ENCODE measurements at places on chromosomes 6 and 20.

DNA sequence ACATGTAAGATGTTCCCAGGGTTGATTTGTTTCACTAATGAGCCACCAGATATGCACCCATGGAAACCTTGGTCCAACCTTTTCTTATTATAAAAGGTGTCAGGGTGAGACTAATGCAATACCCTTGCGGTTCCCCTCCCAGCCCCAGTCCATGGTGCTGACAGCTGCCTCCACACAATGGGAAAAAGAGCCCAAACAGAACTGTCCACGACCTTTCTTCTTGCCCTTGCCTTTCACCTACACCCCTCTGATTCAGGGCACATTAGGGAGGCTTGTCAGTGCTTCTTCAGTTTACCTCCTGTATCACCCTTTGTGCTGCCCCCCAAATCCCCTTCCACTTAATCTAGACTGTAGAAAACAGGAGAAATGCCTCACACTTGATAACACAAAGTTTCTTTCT lies 352.7 kb upstream of the CDH4 start:
- DNase-seq = no peak

GRCh38 chr6:11653028-11653583 lies 115.6 kb downstream of the TMEM170B start:
- peak; percentile 99 for DNase-seq

DNA sequence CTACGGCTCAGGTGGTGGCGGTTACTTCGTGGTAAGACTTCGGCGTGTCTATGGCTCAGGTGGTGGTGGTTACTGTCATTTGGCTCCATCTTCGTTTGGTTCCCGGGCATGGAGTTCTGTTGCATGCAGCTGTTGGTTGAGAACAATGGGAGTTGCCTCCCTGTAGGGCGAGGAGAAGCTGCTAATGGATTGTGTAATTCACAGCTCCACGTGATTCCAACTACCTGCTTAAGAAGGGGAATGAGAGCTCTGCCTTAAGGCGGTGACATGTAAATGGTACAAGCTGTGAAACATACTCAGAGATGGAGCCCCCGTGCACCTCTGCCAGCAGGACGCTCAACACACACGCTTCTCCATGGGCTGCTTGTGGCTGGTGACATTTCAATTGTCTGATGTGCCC lies 12.4 kb upstream of the DACT2 start:
- DNase-seq = no peak

- DNase-seq = no peak
Observed at GRCh38 chr20:54266844-54267243, 59.0 kb downstream of the PFDN4 start.

DNA sequence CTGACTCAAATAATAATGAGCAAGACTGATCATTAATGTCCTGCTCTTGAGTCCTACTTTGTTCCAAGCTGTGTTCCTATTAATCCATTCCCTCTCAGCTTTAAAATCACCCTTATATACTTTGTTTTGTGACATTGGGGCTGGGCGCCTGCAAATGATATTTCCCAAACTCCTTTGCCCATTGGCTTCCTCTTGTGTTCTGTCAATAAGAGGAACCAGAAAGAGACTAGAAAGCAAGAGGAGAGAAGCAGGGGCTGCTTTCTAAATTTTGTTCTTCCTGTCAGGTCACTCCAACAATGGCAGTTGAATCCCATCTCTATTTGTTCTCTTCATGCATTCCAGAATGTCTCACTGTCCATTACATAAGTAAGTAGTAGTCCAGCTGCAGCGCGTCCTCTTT lies 21.6 kb upstream of the TRIM27 start:
- DNase-seq = no peak

DNA sequence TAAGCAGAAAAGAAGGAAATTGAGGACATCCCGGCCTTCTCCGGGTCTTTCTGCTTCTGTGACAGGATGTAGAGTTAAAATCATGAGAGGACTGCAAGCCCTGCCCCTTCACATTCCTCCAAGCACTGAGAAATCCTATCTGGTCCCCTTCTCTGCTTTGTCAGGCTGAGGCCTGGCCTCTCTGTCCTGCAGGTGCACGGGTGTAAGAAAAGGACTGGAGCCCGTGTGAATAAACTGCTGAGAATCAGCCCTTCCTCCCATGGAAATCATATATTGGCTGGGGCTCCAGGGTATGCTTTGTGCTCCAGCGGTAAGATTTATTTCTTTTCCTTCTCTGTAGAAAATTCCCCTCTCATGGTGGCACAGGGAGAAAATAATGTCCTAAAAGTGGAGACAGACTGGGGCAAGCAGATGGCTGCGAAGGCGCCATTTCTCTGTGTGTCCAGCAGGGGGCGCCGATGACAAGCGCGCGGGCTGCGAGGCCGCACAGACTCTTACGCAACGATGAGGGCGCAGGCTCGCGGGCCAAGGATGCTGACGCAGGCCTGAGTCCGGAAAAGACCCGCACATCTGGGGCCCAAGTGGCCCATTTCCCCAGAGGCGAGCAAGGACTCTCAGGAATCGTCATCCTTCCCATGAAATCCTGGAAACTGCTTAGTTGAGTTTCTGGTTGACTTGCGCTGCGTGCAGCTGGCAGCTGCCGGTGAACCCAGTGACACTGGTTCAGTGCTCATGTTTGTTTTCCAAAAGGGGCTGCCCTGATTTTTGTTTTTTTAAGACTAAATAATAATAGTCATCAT lies 258.6 kb downstream of the ADGB start:
- peak; percentile 24 for DNase-seq

DNA sequence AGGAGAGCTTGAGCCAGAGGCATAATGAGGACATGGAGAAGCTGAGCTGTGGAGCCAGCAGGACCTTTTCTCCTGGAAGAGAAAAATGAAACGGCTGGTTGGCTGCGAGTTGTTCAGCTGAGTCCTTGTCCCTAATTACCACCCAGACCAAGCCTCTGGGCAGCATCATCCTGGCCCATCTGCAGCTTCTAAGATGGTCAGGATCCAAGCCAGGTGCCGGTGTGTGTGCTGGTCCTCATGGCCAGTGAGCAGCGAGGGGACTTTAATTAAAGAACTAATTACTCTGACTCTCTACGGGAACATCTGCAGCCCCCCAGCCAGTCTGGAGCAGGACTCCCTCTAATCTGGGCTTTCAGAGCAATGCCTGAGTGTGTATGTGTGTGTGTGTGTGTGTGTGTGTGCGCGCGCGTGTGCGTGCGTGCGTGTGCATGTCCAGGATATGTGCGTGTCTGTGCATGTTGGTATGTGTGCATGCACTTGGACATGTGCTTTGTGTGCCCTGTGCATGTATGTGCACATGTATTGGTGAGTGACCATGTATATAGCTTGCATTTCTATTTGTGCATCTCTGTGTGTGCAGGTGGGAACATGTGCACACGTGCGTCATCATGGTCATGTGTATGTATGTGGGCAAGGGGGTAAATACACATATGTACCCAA lies 173.9 kb downstream of the DHX35 start:
- no peak for DNase-seq

DNA sequence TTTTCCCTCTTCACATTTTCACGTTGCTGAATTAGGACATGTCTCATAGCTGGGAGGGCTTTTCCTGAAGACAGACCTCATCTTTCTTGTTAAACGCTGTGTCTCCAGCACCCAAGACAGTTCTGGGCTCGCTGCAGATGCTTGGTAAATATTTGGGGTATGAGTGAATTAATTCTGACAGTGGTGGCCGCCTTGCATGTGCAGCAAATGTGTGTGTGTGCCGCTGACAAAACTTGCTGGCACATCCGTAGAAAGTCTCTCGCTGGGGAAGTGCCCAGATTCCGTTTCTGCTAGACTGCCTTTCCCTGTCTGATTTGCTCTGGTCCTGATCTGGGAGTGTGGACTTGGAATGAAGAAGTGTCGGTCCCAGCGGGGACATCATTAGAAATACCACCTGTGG lies 48.2 kb upstream of the ZNFX1 start:
- no peak for DNase-seq

DNA sequence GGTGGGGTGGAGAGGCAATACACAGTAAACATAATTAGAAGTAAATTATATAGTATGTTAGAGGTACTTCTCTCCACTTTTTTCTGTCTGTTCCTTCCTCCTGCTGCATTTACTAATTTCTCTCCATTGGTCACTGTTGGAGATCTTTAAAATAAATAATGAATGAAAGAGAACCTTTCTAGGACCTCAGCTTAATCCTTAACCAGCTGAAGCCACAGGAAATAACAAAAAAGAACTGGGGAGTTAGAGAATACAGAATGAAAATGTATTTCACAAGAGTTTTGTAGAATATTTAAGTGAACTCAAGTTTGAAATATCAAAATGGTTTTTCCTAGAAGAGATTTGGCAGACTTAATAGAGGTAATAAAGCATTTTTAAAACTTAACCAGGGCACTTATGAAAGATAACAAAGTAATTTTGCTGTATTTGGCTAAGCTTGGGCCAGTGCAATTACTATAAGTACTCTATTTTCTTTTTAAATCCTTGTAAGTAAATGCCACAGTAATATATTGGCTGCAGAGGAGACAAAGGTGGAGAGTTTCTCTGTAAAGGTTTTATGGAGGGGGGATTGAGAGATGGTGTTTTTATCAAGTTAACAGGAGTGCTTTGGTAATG lies 405.0 kb downstream of the CDKAL1 start:
- DNase-seq = no peak

DNA sequence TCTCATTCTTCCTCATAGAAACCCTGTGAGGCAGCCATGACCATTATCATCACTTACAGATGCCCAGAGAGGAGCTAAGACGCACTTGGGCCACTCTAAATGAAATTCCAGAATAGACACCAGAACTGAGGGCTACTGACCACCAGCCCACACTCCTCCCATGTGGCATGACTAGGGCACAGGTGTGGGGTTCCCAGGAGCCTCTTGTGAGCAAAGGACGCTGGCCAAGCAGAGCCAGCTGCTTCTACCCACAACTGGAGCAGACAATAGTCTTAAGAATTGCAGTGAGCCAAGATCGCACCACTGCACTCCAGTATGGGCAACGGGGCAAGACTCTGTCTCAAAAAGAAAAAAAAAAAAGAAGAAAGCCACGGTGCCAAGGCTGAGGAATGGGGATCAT lies 10.0 kb downstream of the AHCY start:
- no peak for DNase-seq

DNA sequence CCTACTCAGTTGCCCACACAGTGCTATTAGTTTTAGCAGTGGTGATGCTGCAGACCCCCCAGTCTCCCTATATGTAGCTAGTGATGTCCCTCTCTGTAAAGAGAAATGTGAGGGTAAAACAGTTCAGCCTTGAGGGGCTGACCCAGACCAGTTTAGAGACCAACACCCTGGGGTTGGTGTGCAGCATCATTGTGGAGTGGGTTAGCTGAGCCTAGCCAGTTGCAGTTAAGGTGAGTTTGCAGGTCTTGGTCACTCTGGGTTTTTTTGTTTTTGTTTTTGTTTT lies 401 bp upstream of the B3GALT4 start:
- no peak for DNase-seq

- DNase-seq = peak; percentile 62
Observed at GRCh38 chr20:51428401-51429143, 113.9 kb downstream of the NFATC2 start.

DNA sequence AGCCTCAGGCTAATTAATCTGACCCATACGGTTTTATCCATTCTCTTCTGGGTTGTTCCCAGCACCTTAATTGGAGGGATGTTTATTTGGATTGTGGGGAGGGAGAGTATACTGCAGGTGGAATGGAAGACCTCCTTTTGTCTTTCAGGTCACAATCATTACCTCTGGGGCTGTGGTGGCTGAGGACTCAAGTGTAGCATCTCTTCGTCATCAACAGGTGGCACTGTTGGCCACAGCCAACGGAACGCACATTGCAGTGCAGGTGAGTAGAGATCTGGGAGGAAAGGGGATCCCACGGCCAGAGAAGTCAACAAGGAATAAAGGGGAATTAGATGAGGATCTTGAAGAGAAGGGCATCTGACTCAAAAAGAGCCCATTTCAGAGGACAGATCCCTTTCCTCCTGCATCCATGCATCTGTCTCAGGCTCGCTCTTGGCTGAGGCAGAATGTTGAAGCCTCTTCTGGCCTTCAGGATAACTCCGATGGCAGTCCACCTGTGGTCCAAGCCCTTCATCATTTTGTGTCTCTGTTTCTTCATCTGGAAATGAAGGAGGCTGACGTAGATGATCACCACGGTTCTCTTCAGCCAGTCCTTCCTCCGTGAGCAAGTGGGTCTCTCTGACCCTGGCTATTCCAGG lies 3.2 kb upstream of the DEF6 start:
- no peak for DNase-seq

DNA sequence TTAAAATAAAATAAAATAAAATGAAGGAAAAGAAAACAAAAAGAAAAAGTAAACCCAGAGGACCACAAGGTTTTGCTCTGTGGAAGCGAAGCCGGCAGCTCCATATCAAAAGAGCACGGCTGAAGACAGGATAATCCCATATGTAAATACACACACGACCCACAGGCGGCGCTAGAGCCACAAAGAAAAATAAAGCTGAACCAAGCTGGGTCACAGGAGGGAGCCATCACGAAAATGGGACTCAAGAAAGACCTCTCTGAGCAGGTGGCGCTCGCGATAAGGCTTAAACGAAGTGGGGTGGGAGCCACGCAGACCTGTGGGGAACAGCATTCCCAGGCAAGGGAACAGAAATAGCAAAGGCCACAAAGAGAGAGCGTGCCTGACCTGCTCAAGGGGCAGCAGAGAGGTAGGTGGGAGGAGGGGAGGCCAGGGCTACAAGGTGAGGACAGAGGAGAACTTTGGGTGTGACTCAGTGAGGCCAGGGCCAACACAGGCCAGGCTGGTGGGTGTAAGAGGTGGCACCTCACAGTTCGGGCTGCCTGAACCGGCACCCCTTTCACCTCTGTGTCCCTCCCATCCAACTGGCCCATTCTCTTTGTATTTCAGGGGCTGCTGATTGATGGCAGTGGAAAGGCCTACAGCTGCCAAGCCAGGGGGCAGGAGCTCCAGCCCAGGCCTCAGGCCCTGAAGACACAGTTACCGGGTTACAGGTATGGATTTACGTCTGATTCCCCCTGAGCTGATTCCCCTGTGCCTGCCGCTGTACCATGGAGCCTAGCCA lies 26.0 kb downstream of the PTGIS start:
- DNase-seq = peak; percentile 33

GRCh38 chr6:1285556-1285955 lies 26.3 kb upstream of the FOXQ1 start:
- DNase-seq = no peak

DNA sequence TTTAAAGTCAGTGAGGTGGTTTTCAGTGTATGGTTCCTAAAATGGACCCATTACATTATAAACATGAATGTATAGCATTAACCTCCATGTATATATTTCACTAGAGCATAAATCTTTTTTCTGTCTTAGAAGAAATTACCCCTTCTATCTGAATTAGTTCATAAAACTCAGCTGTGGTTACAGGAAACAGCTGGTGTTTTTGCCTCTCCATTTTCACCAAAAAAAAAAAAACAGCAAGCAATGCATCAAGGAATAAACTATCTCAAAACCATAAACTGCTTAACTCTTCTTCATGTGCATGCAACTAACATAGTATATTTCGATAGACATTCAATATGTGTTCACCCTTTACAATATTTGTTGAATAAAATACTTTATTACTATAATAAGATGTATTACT lies 40.2 kb downstream of the MOXD1 start:
- no peak for DNase-seq

- no peak for DNase-seq
Observed at GRCh38 chr6:56289721-56290120, 42.3 kb upstream of the COL21A1 start.

Measured in pulmonary artery endothelial cell (primary cell).